Stimulated activated CD4-positive, alpha-beta T cell treated with anti-CD3 and anti-CD28 coated beads, Interleukin-12 subunit alpha, Interleukin-12 subunit beta, amount 100 ng/mL, for 48 hours (primary cell): ENCODE measurements at places on chromosomes 3 and 15.

DNA sequence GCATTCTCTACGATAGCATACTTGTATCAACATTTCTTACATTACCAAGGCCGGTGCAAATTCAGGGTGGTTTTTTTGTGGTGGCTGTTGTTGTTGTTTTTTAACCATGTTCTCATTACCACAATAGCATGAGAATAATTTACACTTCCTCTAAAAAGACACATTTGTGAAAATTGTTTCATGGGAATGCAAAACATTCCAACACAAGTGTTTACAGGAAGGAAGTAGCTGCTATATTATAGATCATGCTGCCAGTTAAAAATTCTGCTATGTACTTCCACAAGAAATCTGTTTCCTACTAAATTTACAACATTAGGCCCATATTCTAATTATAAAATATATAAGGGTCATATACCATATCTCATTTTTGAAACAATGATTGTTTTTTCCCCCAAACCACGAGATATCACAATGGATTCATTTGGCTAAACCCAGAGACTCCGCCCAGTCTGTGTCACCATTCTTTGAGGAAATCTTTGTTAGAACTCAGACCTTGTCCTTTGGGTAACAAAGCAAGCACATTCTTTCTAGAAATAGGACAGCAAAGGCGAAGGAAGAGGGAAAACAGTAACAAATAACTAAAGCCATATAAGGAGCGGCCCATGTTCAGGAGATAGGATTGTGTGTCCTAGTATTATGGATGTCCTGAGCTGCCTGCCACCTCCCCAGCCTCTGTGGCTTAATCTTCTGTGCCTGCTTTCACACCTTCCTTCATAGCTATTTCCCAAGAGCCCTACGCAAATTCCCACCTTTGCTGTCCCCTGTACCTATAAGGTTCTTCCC lies 60.1 kb downstream of the UACA start:
- no peak for DNase-seq

DNA sequence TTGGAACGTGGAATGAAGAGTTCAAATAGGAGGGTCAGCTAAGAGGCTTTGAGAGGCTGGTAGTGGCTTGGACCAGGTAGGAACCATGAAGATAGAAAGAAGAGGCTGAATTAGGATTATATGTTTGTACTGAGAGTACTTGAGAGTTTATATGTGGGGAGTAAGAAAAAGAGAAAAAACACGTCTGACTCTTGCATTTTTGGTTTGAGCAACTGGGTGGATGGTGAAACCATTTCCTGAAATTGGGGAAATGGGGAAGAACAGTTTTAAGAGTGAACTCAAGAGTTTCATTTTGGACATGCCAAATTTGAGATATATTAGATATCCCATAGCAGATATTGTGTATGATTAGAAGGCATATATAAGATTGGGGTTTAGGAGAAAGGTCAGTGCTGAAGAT lies 92.9 kb upstream of the TNIK start:
- DNase-seq: no peak

GRCh38 chr3:111594781-111595180 lies 365 bp downstream of the ZBED2 start:
- DNase-seq: no peak

GRCh38 chr3:170840291-170840859 lies 29.6 kb downstream of the RPL22L1 start:
- no peak for DNase-seq
